ENCODE measurements at places on chromosomes 2 and 18.
A peak's percentile ranks its signal among the peaks of the same experiment; 100 is the strongest.

GRCh38 chr2:134869946-134870736 lies 31.7 kb downstream of the ACMSD start:
- DNase-seq, result no peak

DNA sequence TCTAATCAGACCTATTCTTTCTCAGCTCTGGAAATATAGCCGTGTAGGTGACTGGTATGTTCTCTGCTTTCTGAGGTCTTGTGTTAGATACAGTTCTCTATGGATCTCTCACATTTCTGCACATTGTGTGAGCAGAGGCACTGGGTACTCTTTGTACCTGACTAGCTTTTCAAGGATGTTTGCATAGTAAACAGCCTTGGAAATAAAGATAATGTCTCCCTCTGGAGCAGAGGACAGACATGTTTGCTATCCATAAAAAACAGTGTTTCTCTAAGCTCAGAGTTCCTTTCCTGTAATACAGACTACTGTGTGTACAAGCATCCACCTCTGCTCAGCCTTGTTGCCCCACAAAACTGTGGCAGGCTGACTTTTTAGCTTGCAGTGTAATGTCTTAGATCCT lies 279.2 kb downstream of the CTNNA2 start:
- DNase-seq, result no peak

- DNase-seq, result peak; percentile 65
These were observed 33.0 kb upstream of the PTH2R start for GRCh38 chr2:208373460-208374089.

DNA sequence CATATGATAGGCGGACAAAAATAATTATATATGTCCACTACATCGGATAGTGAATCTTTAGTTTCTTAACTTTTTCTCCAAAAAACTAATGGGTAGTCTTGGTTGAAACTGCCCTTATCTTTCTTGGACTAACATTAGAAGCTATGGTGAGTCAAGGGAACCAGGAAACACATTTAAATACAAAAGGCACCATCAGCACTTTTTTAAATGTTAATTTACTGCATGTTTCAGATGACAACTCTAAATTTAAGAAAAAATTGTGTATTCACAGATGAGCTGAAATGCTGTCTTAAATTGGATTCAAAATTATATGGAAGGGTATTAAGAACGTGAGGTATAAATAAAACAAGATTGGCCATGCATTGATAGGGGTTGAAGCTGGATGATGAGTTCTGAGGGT lies 75.6 kb upstream of the CERS6 start:
- DNase-seq, result no peak

DNA sequence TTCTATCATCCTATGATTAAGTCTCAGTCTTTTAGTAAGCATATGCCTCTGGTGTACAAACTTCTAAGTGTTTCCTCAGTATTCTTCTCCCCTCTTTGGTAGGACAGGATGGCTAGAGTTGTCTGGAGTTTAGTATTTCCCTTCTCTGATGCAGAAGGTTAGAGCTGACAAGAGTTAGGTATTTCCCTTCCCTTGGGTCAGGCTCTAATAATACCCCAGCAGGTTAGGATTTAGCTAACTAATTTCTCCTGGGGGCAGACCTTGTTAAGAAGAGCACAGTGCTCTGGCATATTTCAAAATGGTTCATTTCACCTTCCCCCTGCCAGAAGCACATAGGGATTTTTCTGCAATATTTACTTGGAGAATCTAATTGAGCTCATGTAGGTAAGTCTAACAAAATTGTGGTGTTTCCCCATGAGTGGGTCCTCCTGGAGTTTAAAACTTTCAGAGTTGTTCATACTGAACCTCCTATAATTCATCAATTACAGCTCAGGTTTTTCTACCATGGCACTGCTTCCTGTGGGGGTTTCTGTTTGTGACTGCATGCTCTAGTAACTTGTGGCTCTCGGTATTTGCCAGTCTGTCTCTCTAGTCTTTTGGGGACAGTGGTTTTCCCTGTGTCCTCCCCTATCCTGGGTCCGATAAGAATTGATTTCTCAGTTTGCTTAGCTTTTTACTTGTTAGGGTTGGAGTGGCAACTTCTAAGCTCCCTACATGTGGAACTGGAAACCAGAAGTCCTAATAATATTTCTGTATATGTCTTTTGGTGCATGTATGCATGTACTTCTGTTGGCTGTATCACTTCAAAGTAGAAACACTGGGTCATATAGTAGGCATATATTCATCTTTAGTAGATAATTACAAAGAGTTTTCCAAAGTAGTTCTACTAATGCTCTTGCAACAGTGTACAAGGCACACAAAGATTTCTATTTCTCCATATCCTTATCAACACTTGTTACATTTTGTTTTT lies 77.7 kb downstream of the GDF7 start:
- no peak for DNase-seq

- no peak for DNase-seq
These were observed 238.9 kb upstream of the NT5C1B start for GRCh38 chr2:18828296-18828695.

DNA sequence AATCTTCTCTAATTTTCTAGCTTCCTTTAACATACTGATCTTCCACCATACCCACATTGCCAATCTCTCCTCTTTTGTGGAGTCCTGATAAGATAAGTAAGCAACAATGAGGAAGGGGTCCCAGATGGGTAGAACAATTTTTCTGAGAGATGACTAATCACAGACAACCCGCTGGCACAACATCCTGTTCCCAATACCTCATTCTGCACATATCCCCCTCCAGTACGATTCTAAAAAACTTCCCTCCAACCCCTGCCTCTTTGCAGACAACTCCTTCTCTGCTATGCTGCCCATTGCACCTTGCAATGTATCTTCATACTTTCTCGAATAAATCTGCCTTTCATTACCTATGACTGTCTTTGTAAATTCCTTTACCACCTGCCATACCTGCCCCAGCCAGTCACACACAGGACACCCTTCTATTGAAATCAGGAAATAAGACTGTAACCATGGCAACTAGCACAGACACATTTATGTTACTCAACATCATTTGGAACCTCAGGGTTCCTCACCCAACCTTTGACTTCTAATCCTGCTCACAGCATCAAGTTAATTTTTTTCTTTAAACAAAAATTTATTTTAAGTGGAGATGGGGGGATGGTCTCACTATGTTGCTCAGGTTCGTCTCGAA lies 7.4 kb upstream of the EXOC6B start:
- DNase-seq, result no peak
